Stimulated activated CD8-positive, alpha-beta memory T cell treated with anti-CD3 and anti-CD28 coated beads, Interleukin-4, amount 100 ng/mL, for 1 hour (primary cell): ENCODE measurements at places on chromosomes 6 and 20.

DNA sequence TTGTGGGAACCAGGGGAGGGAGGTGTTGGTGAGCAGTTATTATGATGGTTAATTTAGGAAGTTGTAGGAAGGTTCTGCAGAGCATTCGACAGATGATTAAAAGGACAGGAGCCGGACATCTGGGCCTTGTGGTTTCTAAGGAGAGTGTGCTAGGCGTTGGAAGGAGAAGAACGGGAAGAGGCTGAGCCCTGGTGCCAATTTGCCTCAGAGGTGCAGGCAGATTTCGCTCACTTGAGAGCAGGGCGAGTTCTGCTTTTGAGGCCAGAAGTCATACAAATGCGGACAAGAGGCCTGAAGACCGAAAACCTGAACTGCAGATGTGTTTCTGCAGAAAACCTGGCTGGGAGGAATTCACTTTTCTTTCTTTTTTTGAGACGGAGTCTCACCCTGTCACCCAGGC lies 30.5 kb upstream of the RPS6KA2 start:
- no peak for DNase-seq

- no peak for DNase-seq
Measured at GRCh38 chr6:113317891-113318574, 539.1 kb upstream of the MARCKS start.

- DNase-seq, result no peak
Measured at GRCh38 chr20:37647946-37648345, 45.9 kb upstream of the CTNNBL1 start.

GRCh38 chr6:34195726-34196115 lies 41.0 kb upstream of the HMGA1 start:
- DNase-seq, result no peak

GRCh38 chr6:111558690-111559187 lies 46.9 kb downstream of the TRAF3IP2 start:
- no peak for DNase-seq

GRCh38 chr20:46767127-46767761 lies 57.8 kb downstream of the SLC2A10 start:
- no peak for DNase-seq
